ENCODE measurements at places on chromosomes 4 and X. TPM values are rescaled to one million over a fixed set of nuclear protein-coding genes. Genes with fewer than 3 reads are reported as not detected.

FRMPD4 gene
- total RNA-seq, result not detected

DNA sequence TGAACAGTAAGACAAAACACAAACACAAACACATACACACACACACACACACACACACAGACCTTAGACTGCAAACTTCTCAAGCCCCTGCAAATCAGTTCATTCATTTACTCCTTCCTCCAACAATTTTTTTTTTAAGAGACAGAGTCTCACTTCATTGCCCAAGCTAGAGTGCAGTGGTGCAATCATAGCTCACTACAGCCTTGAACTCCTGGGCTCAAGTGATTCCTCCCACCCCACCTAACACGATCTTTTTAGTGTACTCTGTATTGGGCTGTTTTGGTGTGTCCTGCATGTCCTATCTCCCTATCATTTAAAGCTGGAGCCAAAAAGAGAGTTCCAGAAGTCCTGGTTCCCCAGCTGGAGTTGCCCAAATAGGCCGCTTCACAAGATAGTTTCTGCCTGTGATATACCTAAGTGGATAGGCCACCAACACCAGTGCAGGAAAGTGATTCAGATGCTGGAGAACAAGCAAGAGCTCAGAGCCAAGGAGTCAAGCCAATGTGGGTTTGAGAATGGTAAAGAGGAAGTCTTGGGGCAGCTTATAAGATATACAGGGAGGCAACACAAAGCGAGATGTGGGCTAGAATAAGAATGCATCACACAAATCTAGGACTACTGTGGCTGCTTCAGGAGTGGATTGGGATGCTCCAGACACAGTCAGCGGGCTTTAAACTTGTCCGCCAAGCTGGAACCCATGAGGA, 85.4 kb upstream of the RAPGEF2 start:
- DNase-seq, result no peak

SLC26A1 gene
- 0.22 TPM for total RNA-seq

DNA sequence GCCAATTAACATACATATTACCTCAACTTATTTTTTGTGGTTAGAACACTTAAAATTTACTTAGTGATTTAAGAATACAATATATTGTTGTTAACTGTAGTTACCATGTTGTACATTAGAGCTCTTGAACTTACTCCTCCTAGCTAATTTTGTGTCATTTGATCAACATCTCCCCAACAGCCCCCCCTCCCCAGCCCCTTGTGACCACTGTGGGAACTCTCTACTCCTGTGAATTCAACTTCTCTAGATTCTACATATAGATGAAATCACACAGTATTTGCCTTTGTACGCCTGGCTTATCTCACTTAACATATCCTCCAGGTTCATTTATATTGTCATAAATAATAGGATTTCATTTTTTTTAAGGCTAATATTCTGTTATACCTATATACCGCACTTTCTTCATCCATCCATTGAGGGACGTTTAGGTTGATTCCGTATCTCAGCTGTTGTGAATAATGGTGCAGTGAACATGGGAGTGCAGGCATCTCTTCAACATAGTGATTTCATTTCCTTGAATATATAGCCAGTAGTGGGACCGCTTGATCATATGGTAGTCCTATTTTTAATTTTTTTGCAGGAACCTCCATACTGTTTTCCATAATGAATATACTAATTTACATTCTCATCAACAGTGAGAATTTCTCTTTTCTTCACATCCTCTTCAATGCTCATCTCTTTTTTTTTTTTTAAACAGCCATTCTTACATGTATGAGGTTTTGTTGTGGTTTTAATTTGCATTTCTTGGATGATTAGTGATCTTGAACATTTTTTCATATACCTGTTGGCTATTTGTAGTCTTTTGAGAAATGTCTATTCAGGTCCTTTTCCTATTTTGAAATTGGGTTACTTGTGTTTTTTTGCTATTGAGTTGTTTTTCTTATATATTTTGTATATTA, 66.8 kb downstream of the RAPGEF2 start:
- DNase-seq, result no peak

DNA sequence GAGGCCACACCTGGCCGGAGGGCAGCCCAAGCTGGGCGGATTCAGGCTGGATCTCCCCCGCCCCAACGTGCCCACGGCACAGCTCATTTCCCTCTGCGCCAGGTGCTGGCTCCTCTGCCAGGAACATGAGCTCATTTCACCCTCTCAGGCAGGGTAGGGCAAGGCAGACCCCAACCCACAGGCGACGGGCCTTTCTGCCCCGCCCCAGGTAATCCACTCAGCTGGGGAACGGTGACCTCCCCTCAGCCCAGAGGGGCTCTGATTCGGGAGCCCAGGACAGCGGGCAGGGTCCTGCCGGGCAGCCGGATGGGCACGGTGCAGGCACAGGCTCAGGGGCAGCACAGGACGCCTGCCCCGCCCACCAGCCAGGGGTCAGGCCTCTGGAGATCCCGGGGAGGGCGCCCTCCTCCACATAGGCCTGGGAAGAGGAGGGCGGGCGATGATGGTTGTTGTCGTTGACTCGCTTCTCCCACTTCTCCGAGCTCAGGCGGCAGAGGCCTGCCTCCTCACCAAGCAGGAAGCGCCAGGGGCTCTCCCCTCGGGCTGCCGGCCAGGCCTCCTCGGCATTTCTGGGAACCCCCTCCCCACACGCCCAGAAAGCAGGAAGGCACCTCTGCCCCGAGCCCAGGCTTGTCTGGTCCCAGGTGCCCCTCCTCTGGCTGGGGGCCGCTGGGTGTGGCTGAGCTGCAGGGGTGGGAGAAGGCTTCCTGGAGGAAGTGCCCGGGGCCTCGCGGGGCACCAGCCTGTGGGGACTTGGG, 31.1 kb downstream of the TACC3 start:
- no peak for DNase-seq

DNA sequence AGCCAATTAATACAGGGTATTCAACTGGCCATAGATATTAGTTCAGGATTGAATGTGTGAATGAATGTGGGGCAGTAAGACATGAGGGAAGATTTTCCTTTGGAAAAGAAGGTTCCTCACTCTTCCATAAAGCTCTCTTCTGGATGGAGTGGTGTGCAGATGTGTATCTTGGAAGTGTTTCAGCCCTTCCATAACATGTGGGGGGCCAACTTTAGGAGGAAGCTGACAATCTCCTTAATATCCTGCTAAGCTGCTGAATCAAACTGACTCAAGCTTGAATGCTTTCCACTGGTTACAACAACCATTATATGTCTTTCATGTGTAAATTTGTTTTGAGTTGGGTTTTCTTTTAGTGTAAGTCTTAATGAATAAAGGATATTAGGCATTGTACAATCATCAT, 40.3 kb downstream of the FANCB start:
- DNase-seq, result no peak

DNA sequence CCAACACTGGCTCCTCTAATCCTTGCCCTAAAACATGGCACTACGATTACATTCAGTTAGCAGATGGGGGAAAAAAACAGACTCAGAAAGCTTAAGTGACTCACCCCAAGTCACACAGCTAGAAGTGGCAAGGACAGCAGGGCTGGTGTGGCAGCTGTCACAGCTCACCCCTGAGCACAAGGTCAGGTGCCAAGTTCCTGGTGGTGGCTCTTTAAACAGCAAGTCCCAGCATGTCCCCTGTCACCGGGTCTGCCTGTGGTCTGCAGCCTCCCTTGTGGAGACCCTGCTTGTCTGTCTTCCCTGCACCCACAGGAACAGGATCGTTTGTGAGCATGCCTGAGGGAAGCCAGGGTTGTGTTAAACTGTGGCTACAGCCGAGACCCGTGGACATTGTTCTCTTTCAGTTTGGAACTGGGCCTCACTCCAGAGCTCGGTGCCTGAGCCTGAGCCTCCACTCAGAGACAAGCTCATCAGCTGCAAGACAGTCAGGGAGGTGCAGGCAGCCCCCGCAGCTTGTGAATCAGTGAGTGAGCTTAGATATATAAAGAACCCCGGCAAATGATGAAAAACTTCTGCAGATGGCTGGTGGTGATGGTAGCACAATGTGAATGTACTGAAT, 260.8 kb downstream of the BCOR start:
- no peak for DNase-seq

- DNase-seq, result peak; percentile 12
Measured at GRCh38 chrX:153777261-153778090, 3.4 kb upstream of the SRPK3 start.

POU3F4 gene
- total RNA-seq, result not detected

DCAF8L2 gene
- 1.3 TPM for total RNA-seq

- DNase-seq, result no peak
Measured at GRCh38 chrX:39581411-39581810, 516.3 kb downstream of the BCOR start.

- no peak for DNase-seq
Measured at GRCh38 chr4:16265820-16266219, 39.5 kb upstream of the TAPT1 start.

ZFP42 gene
- total RNA-seq, result not detected

GRCh38 chr4:60683973-60684372, 516.2 kb upstream of the ADGRL3 start:
- DNase-seq, result no peak

- no peak for DNase-seq
Measured at GRCh38 chrX:46168254-46168653, 377.0 kb downstream of the ZNF674 start.

DNA sequence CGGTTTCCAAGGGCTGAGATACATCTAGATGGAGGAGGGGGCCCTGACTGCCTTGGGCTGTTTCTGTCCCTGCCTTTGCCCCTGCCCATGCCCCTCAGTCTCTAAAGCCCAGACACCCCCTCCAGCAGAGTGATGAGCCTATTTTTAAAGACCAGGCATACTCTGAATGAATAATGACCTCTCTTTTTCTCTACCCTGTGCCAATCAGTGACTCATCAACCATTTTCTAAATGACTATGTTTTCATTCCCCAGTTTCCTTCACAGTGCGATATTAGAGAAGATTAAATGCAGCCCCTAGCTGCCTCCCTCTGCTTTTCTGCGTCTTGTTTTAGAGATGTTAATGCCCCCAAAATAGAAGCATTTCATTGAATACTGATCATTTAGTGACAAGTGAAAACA, 15.5 kb upstream of the NHS start:
- DNase-seq, result no peak

GRCh38 chr4:85774000-85774399, 299.1 kb downstream of the ARHGAP24 start:
- DNase-seq, result no peak

- peak; percentile 22 for DNase-seq
Measured at GRCh38 chrX:136055651-136056221, 70.5 kb downstream of the SLC9A6 start.

FIP1L1 gene
- total RNA-seq, result 67.6 TPM

DNA sequence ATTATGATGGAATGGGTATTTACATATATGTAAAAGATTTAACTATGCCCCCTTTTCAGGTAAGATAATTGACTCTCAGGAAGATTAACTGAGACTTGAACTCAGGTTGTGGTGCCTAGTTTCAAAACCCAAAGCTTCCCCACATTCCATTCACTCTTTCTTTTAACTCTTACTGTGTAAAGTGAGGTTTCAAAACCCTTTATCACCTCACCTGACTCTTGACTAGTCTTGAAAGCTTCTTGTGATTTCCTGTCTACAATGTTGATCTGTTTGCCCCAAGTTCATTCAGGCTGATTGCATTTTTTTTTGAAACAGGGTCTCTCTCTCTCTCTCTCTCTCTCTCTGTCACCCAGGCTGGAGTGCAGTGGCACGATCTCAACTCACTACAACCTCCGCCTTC, 40.5 kb upstream of the RAPGEF2 start:
- DNase-seq, result no peak

- DNase-seq, result no peak
Measured at GRCh38 chr4:14827111-14827510, 175.2 kb upstream of the CPEB2 start.

DNA sequence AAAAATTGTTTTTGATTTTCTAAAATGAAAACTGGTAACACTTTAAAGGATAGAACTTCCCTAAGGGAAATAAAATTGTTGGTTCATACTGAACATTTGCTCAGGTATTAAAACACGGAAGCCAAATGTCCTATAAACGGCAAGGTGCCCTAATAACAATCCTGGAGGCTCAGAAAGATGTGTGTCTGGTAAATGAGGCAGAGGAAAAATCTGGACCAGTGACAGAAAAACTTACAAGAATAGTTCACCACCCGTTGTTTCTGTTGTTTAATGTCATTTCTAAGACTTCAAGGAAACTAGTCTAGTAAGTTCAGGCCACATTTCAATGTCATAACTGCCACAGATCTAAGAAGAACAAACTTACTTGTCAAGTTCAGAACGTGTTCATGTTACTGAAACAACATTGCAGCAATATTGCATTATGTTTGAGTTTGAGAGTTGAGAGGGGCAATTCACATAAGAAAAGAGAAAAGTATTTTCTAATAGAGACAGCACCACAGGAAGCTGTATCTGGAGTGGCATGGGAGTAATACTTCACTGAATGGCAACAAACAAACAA, 476.6 kb downstream of the GRXCR1 start:
- DNase-seq, result no peak

PDE6B gene
- 5.7 TPM for total RNA-seq

GRCh38 chr4:13541720-13542576, 2.4 kb downstream of the NKX3-2 start:
- DNase-seq, result no peak

DNA sequence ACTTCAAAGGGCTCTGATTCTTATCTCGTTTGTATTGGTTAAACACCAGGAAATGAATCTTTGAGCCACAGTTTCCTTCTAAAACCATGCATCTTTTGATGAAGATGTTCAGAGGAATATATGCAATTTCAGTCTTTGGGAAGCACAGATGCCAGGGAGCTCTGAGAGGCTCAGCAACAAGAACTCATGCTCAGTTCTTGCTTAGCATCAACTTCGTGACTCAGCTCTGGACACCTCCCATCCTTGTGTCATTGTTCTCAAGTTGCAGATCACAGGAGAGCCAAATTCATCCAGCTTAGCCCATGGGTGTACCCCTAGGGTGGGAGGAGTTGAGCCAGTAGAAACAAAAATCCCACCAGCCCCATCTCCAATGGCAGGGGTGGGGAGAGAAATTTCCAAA, 219.6 kb upstream of the MAOA start:
- DNase-seq, result no peak

- no peak for DNase-seq
Measured at GRCh38 chr4:184450045-184450444, 24.3 kb downstream of the IRF2 start.

GRCh38 chr4:184401397-184402171, 72.8 kb downstream of the IRF2 start:
- no peak for DNase-seq
